Right kidney (tissue), 9 donors: ENCODE measurements at places on chromosomes 5 and 9.

DNA sequence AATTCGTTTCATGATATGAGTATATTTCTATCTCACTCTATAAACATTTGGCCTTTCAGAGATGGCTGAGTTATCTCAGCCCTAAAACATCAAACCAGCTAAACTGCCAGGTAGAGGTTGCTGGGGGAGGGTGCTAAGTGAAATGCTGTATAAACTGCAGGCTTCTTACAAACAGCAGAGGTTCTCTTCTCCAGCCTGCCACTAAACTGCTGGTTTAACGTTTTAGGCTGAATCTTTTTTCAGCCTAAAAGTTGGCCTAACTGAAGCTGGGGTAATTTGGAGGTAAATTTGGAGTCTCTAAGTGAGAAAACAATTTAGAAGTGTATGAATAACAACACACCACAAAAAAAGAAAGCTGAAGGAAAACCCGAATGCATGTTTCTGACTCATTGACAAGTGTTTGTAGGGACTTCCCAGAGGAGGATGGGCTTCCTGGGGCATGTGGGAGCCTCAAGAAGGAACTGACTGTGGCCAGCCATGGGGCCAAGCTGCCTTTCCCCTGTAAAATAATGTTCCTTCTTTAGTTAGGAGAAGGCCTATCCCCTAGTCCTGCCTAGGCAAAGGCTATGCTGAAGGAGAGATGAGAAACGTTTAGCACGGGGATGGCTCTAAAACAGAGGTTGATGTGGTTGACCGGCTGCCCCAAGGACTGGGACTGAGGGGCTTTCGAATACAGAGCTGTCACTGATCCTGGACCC lies 44.3 kb downstream of the SLC28A3 start:
- no peak for DNase-seq

- no peak for DNase-seq
Observed at GRCh38 chr5:179273441-179274145, 71.7 kb downstream of the ADAMTS2 start.

DNA sequence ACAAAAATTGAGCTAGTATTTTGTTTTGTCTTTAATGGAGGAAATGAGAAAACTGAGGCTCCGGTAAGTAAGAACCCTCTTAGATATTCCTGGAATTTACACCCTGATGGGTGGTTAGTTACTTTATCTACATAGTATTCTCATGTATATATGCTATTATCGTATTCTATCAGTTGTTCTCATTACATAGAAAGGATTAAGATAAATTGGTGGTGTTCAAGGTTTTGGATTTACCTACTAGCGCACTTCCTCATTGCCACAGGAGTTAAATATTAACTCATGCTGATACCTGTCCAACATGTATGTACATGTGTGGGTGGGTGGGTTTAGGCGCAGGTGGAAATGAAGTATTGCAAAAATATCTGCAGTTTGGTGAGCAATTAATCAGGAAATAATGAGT lies 61.1 kb upstream of the IFNE start:
- DNase-seq, result no peak

DNA sequence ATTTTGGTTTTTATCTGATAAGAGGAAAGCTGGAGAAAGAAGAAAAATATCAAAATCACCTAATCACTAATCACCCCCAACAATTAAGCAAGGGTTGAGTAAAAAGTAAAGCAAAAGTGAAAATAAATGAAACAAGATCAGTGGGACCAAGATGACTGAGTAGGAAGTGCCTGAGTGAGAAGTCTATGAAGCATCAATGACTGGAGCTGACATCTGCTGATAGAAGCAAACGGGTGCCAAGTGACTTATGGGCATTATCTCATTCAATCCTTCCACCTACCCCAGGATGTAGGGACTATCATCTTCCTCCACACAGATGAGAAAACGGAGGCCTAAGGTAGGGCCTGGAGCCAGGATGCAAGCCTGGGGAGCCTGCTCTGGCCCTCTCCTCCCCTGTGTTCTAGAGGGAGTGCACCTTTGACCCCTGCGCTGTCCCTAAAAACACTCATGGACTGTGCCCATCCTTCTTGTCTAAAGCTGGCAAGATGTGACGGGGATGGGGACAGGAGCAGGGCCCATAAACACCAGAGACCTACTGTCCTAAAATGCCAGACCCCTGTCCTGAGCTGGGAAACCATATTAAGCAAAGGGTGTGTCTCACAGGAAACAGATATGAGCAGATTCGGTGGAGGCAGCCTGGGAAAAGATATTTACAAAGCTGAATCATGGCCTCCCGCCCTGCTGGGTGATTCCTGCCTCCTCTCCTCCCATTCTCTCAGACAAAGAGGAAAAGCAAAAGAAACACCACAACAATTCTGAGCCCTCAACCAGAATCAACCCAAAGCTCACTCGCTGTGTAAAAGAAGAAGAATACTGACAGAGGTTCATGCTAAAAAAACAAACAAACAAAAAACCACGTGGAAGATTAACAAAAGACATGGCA lies 116.0 kb downstream of the AUH start:
- DNase-seq, result no peak

DNA sequence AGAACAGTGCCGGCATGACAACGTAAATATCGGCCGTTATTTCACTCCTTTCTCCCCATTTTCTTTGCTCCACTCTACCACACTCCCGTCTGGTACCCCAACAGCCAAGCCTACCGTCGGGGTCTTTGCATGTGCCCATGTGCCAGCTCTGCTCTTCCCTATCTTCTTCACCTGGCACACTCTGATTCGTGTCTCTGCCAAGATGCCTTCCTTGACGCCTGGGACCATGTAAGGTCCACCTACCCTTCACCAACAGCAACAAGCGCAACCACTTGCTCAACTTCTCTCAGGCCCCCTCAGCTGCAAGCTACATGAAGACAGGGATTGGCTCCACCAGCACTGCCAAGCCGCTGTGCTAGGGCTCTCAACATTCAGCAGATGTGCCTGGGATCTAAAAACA lies 4.4 kb downstream of the MGAT1 start:
- DNase-seq, result no peak

GRCh38 chr5:24777392-24777791 lies 132.6 kb upstream of the CDH10 start:
- DNase-seq, result no peak

GRCh38 chr9:89437772-89438171 lies 60.1 kb downstream of the SEMA4D start:
- DNase-seq, result no peak

- no peak for DNase-seq
Observed at GRCh38 chr5:38451074-38451725, 105.2 kb downstream of the LIFR start.

- DNase-seq, result peak; percentile 76
Observed at GRCh38 chr9:72526901-72527800, 5.7 kb downstream of the TMC1 start.

DNA sequence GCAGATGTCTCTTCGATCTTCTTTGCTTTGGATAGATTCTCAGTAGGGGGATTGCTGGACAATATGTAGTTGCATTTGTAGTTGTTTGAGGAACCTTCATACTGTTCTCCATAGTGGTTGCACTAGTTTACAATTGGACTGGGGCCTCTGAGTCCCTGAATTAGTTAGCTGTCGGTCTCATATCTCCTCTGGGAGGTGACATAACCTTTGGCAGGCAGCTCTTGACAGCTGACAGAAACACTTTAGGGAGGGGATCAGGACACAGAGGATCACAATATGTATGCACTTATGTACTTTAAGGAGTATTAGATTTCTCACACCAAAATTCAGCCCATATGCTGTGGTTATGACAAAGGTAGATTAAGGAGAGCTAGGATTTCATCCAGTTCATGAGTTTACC lies 1279.9 kb upstream of the DMAC1 start:
- DNase-seq, result no peak

DNA sequence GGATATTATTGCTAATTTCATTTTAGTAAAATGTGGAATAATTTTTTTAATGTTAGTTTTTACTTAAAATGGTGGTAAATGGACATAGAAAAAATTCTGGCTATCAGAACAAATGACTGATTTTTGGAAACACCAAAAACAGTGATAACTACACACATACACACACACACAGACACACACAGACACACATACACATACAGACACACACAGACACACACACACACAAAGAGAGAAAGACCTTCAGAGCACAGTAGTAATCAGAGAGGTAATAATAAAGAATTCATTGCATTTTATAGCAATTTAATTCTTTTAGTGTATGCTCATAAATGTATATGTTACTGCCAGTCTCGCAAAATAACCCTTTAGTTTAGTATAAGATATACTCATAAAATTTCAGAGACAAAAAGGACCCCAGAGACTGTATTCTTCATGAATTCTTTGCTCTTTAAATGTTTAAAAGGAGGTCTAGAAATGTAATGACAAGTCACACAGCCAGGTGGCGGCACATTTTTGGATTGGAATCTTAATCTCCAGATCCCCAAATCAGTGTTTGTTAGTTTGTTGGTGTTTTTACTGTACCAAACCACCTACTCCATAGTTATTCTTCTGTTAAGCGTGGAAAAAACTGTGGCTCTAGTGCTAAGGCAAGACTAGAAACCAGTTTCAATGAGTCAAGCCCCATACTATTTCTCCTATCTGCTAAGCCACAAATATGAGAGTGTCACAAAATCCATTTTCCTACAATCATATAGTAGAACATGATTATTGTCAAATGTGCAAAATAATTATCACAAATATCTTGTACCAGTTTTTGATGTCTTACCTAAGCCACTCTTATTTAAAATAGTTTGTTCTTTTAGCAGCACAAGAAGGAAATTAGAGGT lies 109.9 kb downstream of the EDIL3 start:
- no peak for DNase-seq
